Stimulated activated CD4-positive, alpha-beta T cell treated with anti-CD3 and anti-CD28 coated beads, Interleukin-1b, Interleukin-23, amount 100 ng/mL, for 4 hours (primary cell): ENCODE measurements at places on chromosomes 1 and 21.

GRCh38 chr1:3541465-3541864 is 69.8 kb downstream of the MEGF6 start:
- no peak for DNase-seq

DNA sequence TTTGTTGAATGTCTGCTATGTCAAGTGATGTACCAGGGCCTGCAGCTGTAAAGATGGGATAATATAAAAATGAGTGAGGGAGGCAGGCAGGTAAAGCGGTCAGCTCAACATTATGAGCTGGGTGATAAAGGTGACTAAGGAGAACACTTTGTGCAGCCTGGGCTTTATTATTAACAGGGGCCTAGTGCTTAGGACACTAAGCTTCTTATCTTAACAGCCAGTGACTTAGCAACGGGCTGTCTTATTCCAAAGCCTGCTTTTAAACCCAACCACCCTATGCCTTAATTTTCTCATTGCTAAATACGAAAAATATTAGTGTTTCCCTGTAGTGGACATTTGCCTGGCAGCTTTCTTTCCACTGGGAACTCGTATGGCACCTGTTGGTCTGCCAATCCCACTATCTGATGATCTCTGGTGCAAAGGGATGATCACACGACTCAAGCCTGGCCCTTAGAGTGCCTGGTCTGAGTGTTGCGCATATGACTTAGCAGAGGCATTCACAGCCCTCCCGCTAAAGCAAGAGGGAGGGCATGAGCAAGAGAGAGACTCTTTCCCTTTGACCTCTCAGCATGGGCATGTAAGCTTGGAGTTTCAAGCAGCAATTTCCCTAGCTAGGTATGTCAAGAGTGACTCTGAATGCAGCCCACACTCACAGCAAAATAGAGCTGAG is 98.6 kb upstream of the PAPPA2 start:
- no peak for DNase-seq

GRCh38 chr1:21334214-21335087 is 44.2 kb upstream of the ECE1 start:
- peak; percentile 49 for DNase-seq

- DNase-seq: no peak
These were observed 848 bp downstream of the DNM3 start for GRCh38 chr1:171841931-171842761.

- no peak for DNase-seq
These were observed 46.1 kb upstream of the MTF2 start for GRCh38 chr1:93033029-93033428.

DNA sequence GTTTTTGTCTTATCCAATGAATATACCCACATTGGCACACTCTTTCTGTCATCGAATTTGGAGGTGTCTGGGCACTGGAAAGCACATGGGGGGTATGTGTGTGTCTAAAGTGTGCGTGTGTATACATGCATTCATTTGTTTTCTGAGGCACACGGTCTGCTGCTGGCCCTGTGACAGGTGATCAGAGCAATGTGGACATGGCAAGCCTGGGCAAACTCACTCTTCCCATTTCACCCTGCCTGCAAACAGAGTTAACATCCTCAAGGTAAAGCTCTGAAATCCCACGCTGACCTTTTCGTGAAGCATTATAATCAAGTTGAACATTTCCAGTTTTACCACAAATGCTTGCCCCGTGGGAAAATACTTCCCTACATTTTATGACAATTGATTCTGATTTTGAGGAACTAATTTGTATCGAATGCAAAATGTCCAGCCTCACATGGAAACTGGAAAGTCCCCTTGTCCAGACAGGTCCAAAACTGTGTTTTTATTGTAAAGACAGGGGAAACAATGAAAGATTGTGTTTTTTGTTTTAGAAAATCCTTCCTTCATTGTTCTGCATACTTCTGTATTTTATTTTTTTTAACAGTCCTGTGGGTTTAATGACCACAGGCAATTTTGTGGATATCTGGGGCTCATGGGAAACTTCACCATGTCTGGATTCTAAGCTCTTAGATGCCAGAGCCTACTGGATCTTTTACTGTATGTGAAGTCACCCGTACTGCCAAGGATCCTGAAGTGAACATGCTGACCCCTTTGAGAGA is 160.9 kb downstream of the PBX1 start:
- DNase-seq: no peak

- no peak for DNase-seq
These were observed 51.6 kb downstream of the RNF187 start for GRCh38 chr1:228538831-228539230.

- DNase-seq: no peak
These were observed 8.6 kb downstream of the SMAP2 start for GRCh38 chr1:40382108-40382460.

DNA sequence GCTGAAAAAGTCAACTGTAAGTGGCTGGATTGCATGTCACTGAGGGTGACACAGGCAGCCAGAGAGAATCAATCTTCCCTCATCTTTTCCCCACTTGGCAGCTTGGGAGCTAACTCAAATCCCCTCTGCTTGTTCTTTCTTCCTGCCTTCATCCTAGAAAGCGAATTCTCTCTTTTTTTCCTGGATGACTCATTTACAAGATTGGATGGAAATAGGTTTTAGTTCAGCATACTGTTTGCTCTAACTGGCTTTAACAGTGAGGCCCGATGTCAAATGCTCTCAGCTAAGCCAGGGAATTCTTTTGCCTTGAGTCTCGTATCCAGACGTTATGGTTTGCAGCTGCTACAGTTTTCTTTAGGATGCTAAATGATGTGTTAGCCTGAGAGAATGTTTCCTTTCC is 72.7 kb downstream of the HUNK start:
- no peak for DNase-seq

GRCh38 chr1:193059282-193060114 is at the start of the genes RO60 and UCHL5:
TSS of gene RO60 (plus strand) at chr1:193059612. CDS start at chr1:193069055, 9,443 bp downstream.
TSS of gene UCHL5 (minus strand) at chr1:193059360. CDS start at chr1:193059260, 100 bp downstream.
- DNase-seq: peak; percentile 87

DNA sequence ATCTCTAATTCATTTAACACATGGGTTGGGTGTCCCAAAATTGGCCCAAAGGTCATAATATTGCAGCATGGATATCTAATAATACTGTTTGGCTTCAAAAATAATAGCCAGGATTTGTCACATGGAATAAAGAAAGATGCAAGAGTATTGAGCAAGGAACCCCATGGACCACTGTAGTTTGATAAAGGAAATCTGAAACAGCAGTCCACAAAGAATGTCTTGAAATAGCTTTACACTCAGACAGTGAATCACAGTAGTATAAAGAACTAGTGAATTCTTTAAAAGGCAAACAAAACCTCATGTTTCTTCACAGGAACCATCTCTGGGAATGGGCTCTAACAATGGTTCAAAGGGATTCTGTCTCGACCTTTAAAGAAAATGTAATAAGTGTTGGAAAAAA is 576.1 kb upstream of the ZRANB2 start:
- DNase-seq: no peak

- no peak for DNase-seq
These were observed 403.0 kb upstream of the USP24 start for GRCh38 chr1:55618199-55618598.

- DNase-seq: no peak
These were observed 5.7 kb downstream of the ALG14 start for GRCh38 chr1:95067062-95067461.

GRCh38 chr1:161145832-161146231 is 7.9 kb upstream of the UFC1 start:
- DNase-seq: no peak

GRCh38 chr1:212645546-212646543 is 37.3 kb downstream of the ATF3 start:
- no peak for DNase-seq

- peak; percentile 26 for DNase-seq
These were observed 1.3 kb downstream of the PCNT start for GRCh38 chr21:46325073-46325912.

- DNase-seq: no peak
These were observed 7.0 kb downstream of the EPB41 start for GRCh38 chr1:28921286-28921869.

DNA sequence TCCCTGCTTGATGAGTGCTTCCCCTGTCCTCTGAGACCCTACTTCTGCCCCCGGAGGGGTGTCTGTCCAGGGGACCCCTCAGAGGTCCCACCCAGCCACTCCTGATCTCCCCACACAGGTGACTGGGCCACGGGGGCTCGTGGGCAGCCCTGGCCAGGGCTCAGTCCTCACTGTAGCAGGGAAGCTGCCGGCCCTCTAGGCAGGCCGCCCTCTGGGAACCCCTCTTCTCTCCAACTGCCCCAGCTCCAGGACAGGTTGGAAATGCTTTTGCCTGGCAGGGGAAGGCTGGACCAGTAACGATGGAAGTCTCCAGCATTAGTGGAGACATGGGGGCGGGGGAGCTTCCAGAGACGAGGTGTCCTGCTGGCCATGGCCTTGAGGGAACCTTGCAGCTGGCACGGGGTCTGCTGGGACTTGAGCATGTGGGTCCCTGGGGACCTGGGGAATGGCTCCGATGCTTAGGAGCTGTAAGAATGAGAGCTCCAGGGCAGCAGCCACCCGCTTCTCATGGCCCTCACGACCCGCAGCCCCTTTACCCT is 3.1 kb upstream of the FNDC10 start:
- no peak for DNase-seq

DNA sequence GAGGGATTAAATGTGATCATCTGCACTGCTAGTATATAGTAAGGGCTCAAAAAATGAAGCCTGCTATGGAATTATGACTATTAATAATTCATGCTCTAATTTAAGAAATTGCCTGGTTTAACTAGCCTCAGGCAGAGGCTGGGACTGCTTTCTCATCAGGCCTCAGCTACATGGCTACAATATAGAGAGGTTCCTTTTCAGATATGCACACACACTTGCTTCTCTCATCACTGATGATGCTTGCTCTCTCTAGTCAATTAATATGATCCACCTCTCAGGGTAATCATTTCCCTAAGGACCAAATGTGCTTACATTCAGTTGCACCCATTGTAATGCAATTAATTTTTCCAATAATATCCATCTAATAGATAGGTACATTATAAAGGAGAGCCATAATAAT is 324.9 kb upstream of the ST6GALNAC5 start:
- DNase-seq: no peak

DNA sequence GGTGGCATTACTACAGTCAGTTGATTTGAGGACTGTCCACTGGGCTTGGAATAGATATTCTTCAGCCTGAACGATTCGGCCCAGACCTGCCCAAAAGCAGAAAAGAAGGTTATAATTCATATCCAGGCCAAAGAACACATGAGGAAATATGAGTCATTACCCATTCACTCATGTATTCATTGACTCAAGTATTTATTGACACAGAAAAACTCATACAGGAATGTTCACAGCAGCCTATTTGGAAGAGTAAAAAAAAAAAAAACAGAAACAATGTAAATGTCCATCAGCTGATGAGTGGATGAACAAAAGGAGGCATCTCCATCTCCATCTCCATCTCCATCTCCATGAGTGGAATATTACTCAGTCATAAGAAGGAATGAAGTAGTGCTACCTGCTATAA is 15.9 kb downstream of the ZMYND12 start:
- no peak for DNase-seq

DNA sequence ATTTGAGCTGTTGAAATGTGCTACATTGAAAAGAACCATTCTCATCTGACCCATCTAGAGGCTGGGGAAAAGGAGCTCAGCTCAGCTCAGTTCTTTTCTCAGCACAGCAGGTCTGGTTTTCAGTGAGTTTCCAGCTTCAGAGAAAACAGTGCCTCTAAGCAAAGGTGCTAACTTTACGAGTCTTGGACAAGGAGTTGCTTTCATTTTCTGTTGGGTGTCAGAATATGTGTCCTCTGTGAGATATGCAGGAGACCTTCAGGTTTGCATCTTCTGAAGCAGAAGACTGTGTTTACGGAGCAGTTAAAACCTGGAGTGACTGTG is 321.3 kb upstream of the USP24 start:
- no peak for DNase-seq

- DNase-seq: no peak
These were observed 165.9 kb downstream of the KCNT2 start for GRCh38 chr1:196442366-196442765.

DNA sequence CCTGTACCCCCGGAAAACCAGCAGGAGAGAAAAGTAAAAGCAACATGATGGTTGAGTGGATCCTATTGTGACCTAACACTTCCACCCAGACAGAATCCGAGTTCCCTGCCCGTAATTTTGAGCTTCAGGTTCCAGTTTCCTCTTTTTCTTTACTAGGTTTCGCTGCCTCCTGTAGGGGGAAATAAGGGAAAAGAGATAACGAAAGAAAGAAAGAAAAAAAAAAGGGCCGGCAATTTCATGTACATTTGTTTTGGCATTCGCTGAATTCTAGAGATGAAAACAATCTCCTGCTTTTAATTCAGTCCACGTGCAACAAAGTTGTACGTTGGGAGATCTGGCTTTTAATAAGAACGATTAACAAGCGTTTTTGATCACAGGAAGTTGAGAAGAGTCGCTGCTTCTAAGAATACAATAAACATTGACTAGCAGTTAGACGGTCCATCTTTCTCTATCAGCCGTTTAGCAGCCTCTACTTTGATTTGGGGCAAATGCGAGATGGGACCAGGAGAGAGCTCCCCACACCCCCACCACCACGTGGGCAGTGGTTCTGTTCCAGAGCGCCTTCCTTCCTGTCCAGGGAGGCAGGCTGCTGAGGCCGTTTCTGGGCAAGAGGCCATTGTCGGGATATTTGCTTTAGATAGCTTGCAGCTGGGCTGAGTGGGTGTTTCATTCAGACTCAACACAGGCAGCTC is 155.9 kb upstream of the RUNX1 start:
- no peak for DNase-seq

DNA sequence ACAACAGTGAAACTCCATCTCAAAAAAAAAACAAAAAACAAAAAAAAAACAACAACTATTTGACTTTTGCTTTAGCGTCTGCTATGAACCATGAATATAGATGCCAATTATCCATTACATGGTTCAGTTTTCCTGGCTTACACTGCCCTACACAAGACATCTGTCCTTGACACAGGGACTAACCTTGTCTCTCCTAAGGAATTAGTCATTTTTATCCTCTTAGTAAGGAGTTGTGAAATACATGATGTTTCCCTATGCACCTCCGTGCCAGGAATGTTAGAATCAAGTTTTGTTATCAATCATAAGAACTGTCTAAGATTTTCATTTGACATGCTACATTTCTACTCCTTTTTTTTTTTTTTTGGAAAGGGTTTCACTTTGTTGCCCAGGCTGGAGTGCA is 241.8 kb downstream of the KIF26B start:
- DNase-seq: no peak

GRCh38 chr1:21320410-21321108 is 30.3 kb upstream of the ECE1 start:
- no peak for DNase-seq
